ENCODE measurements at places on chromosomes 11 and 22.

- no peak overlapping the region for H3K4me3 ChIP-seq
- no peaks in the 10 kb centered on the region for H3K27me3 ChIP-seq
- DNase-seq: no peak
- no peaks in the 10 kb centered on the region for H3K36me3 ChIP-seq
- no peak overlapping the region for H3K27ac ChIP-seq
Observed at GRCh38 chr11:16779436-16779835, 41.0 kb downstream of the C11orf58 start.

DNA sequence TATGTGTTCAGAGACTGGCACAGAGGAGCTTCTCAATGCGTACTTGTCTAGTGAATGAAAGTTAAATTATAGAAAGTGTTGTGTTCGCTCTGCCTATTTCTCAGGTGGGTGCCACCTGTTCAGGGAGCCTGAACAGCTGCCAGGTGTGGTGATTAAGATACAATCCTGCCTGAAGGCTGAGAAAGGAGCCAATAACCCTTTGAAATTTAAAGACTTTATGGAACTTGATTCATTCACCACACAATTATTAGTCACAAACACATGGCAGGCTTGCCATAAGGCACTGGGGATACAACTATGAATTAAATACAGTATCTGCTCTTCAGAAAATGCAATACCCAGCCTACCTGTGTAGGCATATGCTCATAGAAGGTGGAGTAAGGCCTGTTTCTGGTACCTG lies 92.9 kb upstream of the AMOTL1 start:
- peaks cover 9% of the 10 kb centered on the region for H3K27me3 ChIP-seq
- no peak overlapping the region for H3K4me3 ChIP-seq
- DNase-seq: no peak
- no peaks in the 10 kb centered on the region for H3K36me3 ChIP-seq

DNA sequence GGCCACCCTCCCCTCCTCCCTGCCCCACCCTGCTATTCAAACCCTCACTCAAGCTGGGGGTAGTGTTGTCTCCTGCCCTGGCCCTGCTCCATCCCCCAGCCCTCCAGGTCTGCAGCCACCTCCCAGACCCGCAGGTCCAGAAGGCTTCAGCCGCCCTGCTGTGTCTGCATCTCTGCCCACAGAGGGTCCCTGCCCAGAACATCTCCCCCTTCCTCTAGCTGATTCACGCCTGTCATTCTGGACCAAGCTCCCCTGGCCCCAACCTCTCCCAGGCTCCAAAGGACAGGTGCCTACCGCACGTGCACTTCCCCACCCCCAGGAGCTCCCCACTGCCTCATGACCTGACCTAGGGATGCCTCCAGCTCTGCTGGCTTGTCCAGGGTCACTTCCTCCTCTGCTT lies 16.0 kb upstream of the SHISAL1 start:
- peaks cover 52% of the 10 kb centered on the region for H3K27me3 ChIP-seq
- peaks cover 3% of the 10 kb centered on the region for H3K36me3 ChIP-seq
- H3K27ac ChIP-seq: no peak overlapping the region
- DNase-seq: no peak

DNA sequence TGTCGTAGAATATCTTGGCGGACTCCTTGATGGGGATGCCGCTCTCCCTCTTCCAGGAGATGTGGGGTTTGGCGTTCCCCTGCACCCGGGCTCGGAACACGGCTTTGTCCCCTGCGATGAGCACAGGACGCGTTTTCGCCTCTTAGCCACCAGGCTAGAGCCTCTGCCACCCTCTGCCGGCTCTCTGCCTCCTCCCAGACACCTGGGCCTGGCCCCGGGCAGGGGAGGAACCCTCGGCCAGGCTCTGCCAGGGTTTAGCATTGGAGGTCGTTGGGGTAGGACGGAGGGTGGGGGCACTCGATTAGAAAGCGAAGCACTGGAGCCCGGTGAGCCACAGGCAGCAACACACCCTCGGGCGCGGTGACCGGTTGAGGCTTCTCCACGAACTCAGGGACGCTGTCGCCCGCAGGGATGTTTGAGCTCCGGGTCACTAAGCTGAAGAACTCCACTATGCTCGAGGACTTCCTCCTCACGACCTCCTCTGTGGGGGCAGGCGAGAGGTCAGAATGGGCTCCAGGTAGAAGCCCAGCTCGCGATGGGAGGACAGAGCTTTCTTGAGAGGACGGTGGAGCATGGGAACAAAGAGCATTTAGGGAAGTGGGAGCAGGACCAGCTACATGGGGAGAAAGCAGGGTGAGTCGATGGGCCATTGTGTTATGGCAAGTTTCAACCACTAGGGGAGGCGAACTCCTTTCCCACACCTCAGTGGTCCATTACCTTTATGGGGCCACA lies 4.3 kb downstream of the IGSF22 start:
- no peak for DNase-seq
- peak overlapping the region; percentile 84 for H3K4me3 ChIP-seq
- H3K27ac ChIP-seq: no peak overlapping the region
- H3K27me3 ChIP-seq: no peaks in the 10 kb centered on the region

- no peak for DNase-seq
- H3K36me3 ChIP-seq: peaks cover 1% of the 10 kb centered on the region
- peaks cover 45% of the 10 kb centered on the region for H3K27me3 ChIP-seq
- no peaks in the 10 kb centered on the region for H3K4me1 ChIP-seq
Observed at GRCh38 chr22:45516923-45517675, 14.4 kb downstream of the FBLN1 start.

DNA sequence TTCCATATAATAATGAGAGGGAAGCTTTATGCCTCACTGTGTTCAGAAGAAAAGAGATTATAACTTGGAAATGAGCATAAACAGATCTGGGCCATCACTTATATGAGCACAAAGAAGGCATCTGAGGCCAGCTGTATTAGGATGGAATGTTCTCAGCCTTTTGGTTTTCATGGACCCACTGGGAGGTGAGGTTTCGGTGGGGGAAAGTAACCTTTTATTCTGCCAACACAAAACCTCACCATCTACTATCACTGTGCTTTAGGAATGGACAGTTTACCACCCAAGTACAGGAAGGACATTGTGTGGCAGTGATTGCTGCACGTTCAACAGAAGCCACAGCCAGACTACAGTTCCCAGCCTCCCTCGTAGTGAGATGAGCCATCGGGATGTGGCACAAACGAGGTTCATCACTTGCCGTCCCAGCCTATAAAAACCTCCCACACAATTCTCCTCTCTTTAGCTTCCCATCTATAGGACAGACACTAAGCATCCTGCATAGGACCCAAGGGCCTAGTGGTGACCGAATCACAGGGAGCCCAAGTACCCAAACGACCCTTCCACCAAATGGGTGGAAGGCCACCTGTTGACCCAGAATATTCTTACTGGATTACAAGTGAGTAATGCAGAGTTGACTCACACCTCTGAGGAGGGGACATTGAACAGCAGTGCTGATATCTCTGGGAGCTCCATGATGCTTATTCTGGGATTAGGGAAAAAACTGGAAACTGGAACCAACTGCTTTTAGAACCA lies 121.5 kb upstream of the RAG2 start:
- H3K4me1 ChIP-seq: no peaks in the 10 kb centered on the region
- H3K36me3 ChIP-seq: no peaks in the 10 kb centered on the region
- H3K27ac ChIP-seq: no peak overlapping the region

GRCh38 chr22:38218661-38219622 lies 17.1 kb downstream of the MAFF start:
- H3K4me3 ChIP-seq: no peak overlapping the region
- peak overlapping the region; percentile 51 for H3K27ac ChIP-seq
- DNase-seq: no peak
- H3K4me1 ChIP-seq: peaks cover 14% of the 10 kb centered on the region
- no peaks in the 10 kb centered on the region for H3K27me3 ChIP-seq

Measured in central memory CD8-positive, alpha-beta T cell (primary cell).